Calu3 (cell line): ENCODE measurements at places on chromosomes 11 and 22. TPM values are rescaled to one million over a fixed set of nuclear protein-coding genes. Genes with fewer than 3 reads are reported as not detected.

Gene GRM5
- total RNA-seq = 8.3 and 9.2 TPM in 2 replicates

Gene ZNF280A
- total RNA-seq = not detected in 2 replicates

Gene GNG3
- not detected in 2 replicates for total RNA-seq

Gene CSNK2A3
- total RNA-seq = 0.86 and 1.1 TPM in 2 replicates

Gene CREB3L1
- total RNA-seq = 0.61 TPM in 1 of 2 replicates, not detected in the other

Gene CD3G
- total RNA-seq = not detected in 2 replicates

Gene BTG4
- not detected in 2 replicates for total RNA-seq

Gene RTN4RL2
- total RNA-seq = 1.9 and 3.6 TPM in 2 replicates

Gene CHRNA10
- total RNA-seq = 6.5 and 6.9 TPM in 2 replicates
